ENCODE measurements at places on chromosomes 3 and 15.

DNA sequence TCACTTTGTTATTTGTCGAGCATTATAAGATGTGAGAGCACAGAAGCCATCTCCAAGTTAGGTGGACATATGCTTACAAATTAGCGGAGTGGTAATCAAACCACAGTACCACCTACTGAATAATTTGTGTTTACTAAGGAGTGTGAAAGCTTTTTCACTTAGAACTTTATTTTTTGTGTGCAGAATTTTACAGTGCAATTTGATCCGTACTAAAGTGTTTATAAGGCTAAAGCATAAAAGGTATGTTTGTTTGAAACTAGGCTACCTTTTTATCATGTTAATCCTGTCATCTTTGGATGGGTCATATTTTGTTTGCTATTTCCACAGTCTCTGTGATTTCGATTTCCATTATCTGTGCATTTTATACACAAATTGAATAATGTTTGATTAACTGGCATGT, 37.5 kb downstream of the MAP2K5 start:
- no peak for DNase-seq

GRCh38 chr3:116140100-116140689, 305.1 kb downstream of the LSAMP start:
- no peak for DNase-seq

DNA sequence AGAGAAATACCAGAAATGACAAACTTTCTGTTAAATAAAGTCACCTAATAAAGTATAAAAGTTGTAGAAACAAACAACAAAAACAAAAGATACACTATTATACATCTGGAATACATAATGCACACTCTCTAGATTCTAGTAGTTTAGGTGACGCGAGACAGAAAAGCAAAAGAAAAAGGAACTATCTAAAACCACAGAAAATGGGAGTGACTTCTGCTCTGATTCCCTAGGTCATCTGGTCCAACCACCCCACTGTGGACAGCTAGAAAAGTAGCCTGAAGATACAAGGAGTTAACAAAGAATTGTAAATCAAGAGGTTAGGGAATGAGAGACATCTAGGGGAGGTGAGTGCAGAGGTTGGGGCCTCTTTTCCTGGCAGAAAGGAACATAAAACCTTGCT, 39.1 kb downstream of the DHX36 start:
- no peak for DNase-seq

DNA sequence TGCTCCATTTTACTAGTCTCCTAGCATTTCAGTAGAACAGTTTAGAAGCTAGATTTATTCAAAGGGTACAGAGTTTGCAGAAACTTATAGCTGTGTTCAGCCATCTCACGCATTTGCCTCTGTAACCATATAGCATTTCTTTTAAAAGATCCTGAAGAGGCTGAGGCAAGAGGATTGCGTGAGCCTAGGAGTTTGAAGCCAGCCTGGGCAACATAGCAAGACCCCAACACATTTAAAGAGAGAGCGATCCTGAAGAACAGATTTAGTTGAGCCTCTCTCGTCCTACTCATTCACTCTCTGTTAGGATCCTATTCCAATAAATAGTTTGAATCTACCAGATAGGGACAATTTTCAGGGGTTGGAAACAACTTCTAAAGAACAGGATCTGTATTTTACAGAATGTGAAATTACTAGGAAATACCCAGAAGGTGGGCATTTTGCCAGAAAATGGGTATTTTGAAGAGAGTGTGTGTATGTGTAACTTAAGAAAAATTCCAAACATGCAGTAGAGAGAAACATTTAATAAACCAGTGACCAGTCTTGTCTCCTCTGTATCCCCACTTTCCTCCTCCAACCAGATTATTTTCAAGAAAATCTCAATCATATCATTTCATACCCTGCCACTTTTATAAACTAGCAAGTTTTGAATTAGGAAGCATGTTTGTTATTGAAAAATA, 4.5 kb downstream of the EIF3J start:
- no peak for DNase-seq

DNA sequence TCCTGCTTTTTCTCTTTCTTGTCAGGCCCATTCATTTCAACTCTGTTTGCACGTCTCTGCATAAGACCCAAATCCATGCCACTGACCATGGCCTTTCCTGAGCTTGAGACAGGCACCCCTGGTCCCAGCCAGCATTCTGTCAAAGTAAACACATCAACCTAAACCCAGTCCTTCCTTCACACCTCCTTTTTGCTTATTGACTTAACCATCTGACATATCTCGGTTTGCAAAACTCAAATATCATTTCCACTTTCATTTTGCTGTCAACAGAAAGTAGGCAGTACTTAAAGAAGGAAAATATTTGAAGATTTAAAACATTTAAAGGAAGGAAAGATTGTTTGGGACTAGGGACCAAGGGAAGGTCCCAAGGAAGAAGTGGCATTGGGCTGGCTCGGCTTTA, 48.2 kb upstream of the KBTBD8 start:
- no peak for DNase-seq

GRCh38 chr3:188775412-188775811, 396.4 kb upstream of the TPRG1 start:
- DNase-seq: no peak

- peak; percentile 1 for DNase-seq
These were observed 65.6 kb downstream of the SYNPR start for GRCh38 chr3:63343674-63344073.

GRCh38 chr3:158842976-158843375, 41.1 kb downstream of the MFSD1 start:
- no peak for DNase-seq

GRCh38 chr15:38253351-38253781, 730 bp downstream of the SPRED1 start:
- DNase-seq: no peak

- DNase-seq: no peak
These were observed 10.2 kb upstream of the FGF12 start for GRCh38 chr3:192737506-192737905.

All from stimulated activated CD4-positive, alpha-beta T cell treated with anti-CD3 and anti-CD28 coated beads, Interleukin-1b, Interleukin-23, amount 100 ng/mL, for 4 hours (primary cell).